ENCODE measurements at places on chromosomes 11 and 22. TPM values are rescaled to one million over a fixed set of nuclear protein-coding genes. Genes with fewer than 3 reads are reported as not detected.

DNA sequence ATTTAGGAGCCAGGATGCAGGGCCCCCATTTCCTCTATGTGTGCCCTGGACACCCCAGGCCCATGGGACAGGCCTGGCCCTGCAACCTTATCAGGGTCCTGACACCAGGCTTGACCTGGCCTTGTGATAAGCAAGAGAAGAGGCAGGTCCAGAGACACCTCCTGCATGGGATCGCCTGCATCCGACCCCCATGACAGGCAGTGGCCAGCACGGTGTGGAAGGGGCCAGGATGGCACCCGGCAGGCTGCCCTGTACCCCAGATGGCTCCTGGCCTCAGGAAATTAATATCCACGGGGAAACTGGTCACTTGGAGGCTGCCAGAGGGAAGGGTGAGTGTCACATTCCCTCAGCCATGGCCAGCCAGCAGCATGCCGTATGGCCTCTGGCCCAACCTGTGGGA, 6.8 kb downstream of the KRTAP5-9 start:
- no peak for ATAC-seq

DNA sequence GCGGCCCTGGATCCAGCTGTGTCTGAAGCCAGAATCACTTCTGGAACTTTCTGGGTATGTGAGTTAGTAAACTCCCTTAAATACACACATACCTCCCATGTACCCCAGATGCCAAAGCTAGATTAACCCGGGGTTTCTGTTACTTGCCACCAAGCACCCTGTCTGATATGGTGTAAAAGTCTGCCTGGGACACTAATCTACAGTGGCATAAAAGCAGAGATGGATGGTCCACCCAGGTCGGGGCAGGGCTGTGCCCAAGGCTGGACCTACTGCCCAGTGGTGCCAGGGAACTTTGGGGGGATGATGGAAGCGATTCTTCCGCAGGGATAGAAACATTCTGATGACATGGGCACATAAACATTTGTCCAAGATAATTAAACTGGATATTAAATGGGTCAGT, 12.7 kb downstream of the MRGPRF start:
- ATAC-seq: no peak

- peak; percentile 70 for ATAC-seq
These were observed 101.0 kb downstream of the PDE2A start for GRCh38 chr11:72573072-72573854.

DNA sequence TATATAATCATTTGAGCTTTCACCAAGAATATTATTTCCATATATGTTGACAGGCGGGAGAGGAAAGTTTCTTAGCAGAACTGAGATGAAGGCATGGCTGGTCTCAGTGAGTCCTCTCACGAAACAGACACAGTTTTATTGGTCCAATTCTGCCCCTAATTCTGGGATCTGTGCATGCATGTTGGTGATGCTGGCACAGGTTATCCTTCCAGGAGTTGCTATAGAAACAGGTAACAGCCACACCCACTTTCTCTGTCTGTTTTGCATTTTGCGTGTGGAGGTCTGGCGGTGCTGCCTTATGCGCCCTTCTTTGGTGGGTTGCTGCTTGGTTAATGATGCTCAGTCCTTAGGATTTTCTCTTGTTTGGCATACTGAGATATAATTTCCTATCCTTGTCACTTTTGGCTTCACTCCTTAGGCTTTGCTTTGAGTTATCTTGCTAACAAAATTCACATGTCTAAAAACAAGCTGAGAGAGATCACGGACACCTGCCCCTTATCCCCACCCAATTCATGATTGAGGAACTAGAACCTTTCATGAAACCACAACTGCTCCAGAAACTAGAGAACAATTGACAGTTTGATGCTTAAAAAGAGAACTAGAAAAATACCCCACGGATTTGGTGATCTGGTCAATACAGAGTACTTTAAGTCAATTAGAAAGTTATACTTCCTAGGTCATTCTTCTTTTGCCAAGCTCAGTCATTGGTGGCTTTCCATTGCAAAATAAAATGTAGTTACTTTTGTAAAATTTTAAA, 189.3 kb downstream of the FAT3 start:
- no peak for ATAC-seq

GRCh38 chr11:111229604-111230003, 15.9 kb upstream of the POU2AF2 start:
- peak; percentile 19 for ATAC-seq

GRCh38 chr11:113884361-113884836, 9.0 kb upstream of the USP28 start:
- no peak for ATAC-seq

GRCh38 chr22:42883121-42883520, 26.0 kb upstream of the ARFGAP3 start:
- no peak for ATAC-seq

- ATAC-seq: peak; percentile 34
These were observed 102.0 kb downstream of the CYP2R1 start for GRCh38 chr11:14789879-14790484.

GRCh38 chr22:41198027-41198580, 7.0 kb upstream of the L3MBTL2 start:
- ATAC-seq: peak; percentile 63

DNA sequence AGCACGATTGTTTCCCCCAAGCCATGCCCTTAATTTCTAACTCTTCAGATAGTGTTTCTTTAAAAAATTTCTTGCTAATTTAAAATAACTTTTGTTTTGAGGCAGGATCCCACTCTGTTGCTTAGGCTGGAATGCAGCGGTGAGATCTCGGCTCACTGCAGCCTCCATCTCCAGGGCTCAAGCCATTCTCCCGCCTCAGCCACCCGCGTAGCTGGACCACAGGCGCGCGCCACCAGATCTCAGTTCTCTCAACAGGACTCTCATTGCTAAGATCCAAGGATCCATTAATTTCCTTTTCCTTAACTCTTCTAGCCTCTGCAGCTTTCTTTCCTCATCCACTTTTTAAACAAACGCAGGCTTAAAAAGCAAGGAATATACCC, 327 bp upstream of the MED17 start:
- peak; percentile 54 for ATAC-seq

DNA sequence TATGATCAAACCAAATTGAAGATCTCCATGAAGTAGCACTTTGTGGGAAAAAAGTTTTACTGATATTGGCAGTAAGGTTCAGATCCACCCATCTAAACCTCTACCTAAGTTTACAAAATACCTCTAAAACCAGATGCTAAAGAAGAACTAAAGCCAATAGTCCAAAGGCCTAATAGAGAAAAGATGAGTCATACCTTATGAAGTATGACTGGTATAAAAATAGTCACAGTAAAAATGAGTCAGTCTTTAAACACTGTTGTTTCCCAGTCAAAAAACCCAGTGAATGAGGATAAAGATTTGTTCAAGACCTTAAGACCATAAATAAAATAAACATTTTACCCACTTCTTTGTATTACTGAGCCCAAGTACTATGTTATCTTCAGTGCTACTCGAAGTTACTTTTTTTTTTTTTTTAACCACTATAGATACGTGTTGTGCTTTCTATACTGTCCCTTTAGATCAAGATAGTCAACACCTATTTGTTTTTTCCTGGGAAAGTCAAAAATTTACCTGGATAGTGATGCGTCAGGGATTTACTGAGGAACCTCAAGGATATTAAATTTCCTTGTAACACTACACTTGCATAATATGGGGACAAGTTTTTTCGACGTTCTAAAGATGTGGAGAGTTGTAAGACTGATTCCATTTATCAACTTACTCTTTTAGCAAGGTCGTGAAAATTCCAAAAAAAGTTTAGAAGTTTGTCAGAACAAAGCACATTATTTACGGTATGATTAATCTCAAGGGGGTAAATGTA, 87.3 kb downstream of the CCDC73 start:
- ATAC-seq: peak; percentile 56

DNA sequence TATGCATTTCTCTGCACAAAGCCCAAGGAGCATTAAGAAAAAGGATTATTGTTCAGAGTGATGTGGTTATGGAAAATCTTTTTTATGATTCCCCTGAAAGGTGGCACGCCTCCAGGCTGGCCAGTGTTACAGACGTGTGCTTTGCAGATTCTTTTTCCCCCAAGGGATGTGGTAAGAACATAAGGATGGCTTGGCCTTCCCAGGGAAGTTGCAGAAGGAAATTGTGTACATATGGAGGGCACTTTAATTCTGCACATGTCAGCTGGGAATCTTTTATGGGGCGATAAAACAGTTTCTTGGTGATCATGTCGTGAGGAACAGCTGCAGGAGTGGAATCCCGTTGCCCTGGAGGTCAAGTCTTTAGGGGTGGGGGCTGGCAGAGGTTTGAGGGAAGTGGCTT, 9.7 kb downstream of the SMARCB1 start:
- no peak for ATAC-seq

DNA sequence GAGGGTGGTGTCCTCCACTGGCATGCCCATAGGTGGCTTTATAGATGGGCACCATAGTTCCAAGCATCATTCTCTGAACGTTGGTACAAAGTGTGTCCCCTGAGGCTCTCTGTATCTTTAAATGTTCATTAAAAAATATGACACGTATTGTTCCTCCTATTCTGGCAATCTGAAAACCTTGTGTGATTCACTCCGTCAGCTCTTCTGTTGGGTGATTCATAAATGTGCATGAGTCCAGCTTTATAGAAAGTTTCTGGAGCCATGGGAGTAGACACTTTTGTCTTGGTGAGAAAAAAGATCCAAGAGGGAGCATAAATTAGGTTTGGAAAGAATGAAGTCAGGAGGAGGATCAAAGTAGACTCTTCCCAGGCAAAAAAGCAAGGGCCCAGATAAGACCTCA, 728.8 kb downstream of the NELL1 start:
- no peak for ATAC-seq

- ATAC-seq: peak; percentile 74
These were observed 32.1 kb upstream of the DGKZ start for GRCh38 chr11:46315033-46315738.

GRCh38 chr11:128093689-128094088, 493.7 kb downstream of the ETS1 start:
- peak; percentile 26 for ATAC-seq

DNA sequence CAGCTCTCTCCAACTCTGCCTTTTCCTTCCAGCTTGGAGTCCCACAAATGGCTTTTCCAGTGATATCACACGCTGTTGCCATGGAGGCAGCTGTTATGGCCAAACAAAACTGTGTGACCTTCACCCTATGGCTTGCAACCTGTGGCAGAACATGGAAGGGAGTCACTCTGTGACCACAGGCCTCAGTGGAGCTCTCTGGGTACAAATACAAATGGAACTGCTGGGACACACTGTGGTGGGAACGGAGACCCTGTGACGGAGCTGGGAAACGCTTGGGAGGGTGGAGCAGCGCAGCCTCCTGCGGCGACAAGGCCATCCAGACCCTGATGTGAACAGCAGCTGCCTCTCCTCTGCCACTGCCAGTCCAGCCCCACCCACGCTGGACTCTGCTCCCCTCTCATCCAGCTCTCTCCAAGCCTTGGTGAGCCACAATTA, 162.5 kb downstream of the ETS1 start:
- ATAC-seq: no peak

DNA sequence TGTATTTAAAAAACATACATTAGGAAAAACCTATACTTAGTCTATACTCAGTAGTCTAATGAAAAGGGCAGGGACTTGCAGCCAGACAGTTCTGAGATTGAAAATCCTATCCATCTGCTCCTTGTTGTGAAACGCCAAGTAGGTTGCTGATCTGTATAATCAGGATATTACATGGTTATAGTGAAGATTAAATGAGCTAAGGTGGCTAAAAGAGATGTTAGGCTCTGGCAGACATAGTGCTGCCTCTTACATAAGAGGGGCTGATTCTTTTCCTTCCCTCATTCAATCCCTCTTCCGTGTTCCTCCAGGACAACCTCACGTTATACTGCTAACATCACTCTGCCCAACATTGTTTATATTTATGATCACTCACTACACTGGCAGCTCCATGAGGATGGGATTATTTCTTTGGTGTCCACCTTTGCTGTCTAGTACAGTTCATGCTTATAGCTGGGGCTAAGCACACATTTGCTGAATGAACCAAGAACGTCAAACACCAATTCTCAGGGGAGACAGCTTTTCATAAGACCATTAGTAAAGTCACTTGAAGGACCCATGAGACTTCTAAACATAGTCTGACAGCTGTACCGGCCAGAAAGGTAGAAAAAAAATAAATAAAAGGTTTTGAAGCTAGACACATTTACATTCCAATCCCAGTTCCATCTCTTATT, 46.3 kb downstream of the GAB2 start:
- ATAC-seq: no peak

DNA sequence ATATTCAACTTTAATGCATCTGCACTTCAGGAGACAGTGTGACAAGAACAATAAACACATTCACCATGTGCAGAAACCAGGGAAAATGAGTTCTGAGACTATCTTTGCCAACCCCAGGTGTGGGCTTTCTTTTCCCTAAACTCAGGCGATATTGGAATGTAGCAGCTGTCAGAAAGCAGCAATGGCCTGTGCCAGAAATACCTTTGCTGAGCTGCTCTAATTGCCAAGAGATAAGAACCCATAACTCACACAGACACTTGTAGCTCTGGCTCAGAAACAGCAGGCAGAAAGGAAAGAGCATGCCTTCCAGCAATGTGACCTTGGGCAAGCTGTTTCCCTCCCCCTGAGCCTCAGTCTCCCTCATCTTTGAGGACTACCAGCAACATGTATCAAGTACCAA, 77.6 kb downstream of the PLEKHA7 start:
- no peak for ATAC-seq

DNA sequence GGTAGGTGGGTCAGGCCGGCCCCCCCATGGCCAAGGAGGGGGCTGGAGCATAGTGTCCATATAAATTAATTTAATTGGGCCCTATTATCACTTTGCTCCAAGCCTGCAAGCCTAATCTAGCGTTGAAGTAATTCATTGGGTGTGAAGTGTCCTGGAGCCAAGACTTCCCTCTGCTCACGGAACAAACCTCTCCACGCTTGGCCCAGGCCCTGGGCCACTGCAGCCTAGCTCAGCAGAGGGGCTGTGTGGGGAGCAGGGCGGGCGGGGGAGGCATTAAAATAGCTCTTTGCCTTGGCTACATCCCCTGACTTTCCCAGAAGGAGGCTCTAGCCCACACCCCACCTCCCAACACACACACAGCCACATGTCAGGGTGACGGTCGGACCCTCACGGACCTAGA, 73.5 kb downstream of the THAP12 start:
- no peak for ATAC-seq

SESN3 gene
- total RNA-seq: 9.7 TPM

DKK3 gene
- not detected for total RNA-seq

HSCB gene
- 18.9 TPM for total RNA-seq

TMEM191B gene
- 11.0 TPM for total RNA-seq

PDGFB gene
- 5.2 TPM for total RNA-seq

C11orf86 gene
- not detected for total RNA-seq

APOA5 gene
- not detected for total RNA-seq

PDE2A gene
- 3.6 TPM for total RNA-seq

MIEF1 gene
- 34.7 TPM for total RNA-seq

OR8G1 gene
- not detected for total RNA-seq

LAMTOR1 gene
- 53.4 TPM for total RNA-seq

HPS4 gene
- 36.4 TPM for total RNA-seq

DMC1 gene
- 10.8 TPM for total RNA-seq

KDM4D gene
- total RNA-seq: 0.91 TPM

DENND6B gene
- total RNA-seq: 3.2 TPM

SMIM35 gene
- not detected for total RNA-seq

Data from activated T-helper 17 cell treated with anti-CD3 and anti-CD28 coated beads, Interleukin-2, amount 50 U/mL, for 72 hours (primary cell).